SW 1271 (cell line): ENCODE measurements at places on chromosomes 16 and 17.

- DNase-seq, result no peak
These were observed 15.6 kb downstream of the KRT9 start for GRCh38 chr17:41556306-41556705.

DNA sequence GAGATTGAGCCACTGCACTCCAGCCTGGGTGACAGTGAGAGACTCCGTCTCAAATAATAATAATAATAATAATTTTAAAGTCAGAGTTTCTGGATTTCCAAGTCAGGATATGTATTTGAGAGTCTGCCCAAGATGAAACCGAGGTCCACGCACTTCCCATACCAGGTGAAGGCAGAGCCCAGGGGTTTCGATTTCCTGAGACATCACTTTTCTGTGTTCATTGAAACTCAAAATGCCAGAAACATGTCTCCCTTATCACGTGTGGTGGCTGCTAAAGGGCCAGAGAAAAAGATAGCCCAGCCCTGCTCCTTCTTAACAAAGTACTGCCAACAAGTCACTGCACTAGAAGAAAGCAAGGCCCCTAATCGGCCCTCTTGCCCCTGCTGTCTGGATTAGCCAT lies 9.8 kb upstream of the RNF157 start:
- no peak for DNase-seq

- DNase-seq, result no peak
These were observed 90.5 kb upstream of the SOX9 start for GRCh38 chr17:72030067-72030899.

GRCh38 chr17:45666641-45667040 lies 117.5 kb upstream of the CRHR1 start:
- no peak for DNase-seq

- no peak for DNase-seq
These were observed 7.7 kb downstream of the CBX4 start for GRCh38 chr17:79831265-79832217.

- no peak for DNase-seq
These were observed 5.5 kb downstream of the TANGO6 start for GRCh38 chr16:68848786-68849185.

DNA sequence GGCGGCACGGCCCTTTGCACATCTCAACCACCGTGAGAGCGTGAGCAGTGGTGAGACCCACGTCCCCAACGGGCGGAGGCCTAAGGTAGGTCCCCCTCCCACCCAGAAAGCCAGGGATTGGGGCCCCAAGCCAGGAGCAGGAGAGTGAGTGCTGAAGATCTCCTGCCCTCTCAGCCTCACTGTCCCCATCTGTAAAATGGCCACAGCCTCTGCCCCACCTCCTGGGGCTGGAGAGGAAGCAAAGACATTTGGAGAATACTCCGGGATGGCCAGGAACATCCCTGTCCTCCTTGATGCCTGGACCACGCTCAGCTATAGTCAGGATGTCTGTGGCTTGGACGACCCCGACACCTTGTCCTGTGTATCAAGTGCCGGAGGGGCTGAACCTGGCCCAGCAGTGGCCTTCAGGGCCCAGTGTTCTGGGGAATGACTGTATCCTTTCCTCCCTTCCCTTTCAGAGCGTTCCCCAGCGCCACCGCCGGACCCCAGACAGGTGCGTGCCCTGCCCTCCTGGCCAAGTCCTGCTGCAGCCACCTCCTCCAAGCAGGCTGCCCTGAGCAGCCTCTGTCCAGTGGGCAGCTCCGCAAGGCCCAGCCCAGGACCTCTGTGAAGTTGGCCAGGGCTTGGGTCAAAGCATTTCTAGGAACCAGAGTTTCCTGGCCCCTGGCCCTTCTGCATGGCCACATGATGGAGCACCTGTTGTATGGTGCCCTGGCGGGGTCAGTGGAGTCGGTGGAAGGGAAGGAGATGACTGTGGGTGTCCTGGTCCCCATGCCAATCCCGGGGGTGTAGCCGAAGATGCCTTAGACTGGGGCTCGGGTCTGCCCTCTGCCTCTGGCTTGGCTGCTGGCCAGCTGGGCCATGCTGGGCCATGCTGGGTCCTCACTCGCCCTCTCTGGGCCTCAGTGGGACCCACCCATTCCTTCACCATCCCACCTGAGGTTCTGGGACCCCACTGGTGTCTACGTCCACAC lies 38.4 kb downstream of the ADCY7 start:
- no peak for DNase-seq

GRCh38 chr17:72523491-72523890 lies 402.7 kb downstream of the SOX9 start:
- DNase-seq, result no peak

DNA sequence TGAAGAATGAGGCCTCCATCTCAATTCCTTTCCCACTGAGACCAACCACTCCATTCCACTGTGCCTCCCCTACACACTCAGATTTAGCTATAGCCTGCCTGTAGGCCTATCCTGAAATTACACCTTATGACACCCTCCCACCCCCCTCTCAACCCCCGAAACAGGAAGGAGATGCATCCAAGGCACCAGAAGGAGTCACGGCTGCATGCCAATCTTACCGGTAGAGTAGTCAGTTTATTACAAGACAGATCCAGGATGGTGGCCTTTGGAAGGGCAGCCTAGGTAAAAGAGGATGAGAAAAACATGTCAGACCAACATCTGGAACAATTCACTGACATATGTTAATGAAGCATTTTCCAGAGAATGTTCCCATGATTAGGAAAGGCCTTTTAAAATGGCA lies 2.6 kb downstream of the LRRC59 start:
- no peak for DNase-seq

- no peak for DNase-seq
These were observed 52.5 kb upstream of the WSB1 start for GRCh38 chr17:27241346-27241946.

DNA sequence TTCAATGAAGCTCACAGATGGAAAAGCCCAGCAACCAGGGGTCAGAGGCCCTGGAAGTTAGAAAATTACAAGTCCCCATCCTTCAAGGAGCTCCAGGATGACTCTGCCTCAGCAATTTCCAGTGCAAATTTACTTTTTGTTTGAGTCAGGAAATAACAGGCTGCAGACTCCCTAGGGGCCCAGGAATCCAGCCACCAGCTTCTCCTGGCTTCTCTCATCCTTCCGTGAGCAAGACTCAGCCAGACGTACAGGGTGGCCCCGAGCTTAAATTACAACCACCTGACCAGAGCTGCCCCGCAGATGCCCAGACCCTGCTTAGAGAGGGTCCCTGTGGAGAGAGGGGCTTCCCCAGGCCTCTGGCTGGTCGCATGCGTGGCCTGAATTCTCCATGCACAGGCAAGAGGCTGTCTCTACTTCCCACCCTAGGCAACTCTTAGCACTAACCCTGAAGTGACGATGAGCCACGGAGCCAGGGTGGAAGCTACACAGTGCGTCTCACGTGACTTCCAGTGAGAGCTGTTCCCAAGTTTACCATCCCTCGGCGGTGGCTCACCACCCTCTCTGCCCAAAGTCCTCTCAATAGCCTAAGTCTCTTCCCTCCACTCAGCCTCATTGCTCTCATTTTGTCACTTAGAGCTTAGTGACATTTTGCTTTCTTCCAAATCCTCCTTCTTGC lies 27.1 kb downstream of the GPR142 start:
- no peak for DNase-seq

DNA sequence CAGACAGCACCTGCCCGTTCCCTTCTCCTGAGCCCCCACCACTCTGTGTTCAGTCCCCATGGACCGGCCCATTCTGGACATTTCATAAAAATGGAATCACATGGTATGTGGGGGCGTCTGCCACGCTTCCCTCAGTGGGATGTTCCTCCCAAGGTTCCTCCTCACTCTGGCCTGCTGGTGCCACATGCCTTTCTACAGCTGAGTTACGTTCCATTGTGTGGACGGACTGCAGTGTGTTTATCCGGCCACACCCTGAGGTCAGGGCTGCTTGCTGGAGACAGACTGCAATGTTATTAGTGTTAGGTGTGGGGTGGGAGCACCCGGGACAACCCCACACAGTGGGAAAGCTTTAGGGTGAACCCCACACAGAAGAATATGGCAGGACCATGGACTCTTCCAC lies 5.9 kb upstream of the AATK start:
- no peak for DNase-seq

DNA sequence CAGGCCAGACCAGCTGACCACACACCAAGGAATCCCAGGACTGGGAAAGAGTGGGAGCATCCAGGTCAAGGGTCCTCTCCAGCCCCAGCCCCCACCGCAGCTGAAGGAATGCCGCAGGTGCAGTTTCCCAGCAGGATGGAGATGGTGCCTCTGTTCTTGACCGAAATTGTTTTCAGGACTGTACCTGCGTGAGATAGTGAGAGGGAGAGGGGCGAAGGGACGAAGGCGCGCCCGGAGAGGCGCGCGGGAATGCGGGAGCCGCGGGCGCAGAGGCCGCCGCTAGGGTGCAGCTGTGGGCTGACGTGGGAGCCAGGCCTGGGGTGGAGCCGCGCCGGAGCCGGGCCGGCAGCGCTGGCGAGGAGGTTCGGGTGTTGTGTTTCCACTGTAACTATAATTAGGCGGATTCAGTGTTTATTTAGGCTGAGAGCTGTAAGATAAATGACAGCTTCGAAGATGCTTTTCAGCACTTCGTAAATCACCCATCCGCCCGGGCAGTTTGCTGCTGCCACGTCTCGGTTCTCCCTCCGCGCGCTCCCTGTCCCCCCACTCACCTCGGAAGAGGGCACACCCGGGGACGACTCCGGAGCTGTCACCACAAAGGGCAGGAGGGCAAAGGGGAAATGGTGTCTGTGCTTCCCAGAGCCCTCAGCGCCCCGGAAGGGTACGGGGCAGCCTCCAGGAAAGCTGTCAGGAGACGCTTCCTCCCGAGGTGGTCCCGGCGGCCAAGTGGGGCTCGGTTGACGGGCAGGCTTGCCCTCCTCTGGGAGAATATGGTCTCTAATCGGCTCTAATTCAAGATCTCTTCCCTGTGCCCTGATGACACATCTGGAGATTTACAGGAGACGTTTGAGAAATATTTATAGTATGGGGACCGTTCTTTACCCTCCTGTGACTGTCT lies 38.2 kb downstream of the HOXB1 start:
- DNase-seq, result no peak

- no peak for DNase-seq
These were observed at the start of gene PRSS36 for GRCh38 chr16:31149894-31150890. Gene PRSS36 (minus strand): TSS chr16:31150066. CDS start chr16:31150035, 31 bp downstream.

GRCh38 chr17:67056746-67057490 lies 12.6 kb downstream of the CACNG1 start:
- DNase-seq, result no peak

DNA sequence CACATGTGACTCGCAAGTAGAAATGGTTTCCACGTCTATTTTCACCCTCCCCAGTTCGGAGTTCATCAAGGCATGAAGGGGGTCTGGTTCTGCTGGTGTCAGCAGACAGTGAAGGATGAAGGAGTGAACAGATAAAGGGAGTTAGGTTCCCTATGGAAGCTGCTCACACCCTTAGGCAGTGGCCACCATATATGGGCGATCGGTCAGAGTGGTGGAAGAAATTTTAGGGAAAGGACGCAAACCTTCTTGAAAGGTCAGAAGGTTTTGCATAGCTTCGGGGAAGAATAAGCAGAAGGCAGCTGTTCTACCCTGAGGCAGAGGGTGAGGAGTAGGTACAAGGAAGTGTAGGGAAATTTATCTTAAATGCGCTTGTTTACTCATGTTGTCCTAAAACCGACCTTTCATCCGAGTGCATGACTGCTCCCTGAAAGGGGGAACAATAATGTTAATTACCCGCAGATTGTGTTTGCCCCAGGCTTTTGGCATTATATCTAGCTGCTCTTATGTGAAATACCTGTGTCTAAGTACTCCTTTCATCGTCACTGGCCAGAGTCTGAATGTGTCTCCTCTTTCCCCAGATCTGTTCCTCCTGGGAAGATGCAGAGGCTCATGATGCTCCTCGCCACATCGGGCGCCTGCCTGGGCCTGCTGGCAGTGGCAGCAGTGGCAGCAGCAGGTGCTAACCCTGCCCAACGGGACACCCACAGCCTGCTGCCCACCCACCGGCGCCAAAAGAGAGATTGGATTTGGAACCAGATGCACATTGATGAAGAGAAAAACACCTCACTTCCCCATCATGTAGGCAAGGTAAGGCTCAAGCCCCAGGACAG lies 12.5 kb downstream of the CDH5 start:
- no peak for DNase-seq

DNA sequence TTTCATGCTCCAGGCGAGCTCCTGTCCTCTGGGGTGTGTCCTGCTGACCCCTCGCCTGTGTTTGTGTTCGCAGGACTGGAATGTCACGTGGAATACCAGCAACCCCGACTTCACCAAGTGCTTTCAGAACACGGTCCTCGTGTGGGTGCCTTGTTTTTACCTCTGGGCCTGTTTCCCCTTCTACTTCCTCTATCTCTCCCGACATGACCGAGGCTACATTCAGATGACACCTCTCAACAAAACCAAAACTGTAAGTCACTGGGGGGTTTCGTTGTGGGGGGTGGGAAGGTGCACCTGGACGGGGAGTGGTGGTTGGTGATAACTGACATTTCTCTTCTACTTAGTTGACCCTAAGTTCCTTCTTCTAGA lies 58.3 kb downstream of the ABCC1 start:
- no peak for DNase-seq
